Activated CD4-positive, alpha-beta T cell treated with anti-CD3 and anti-CD28 coated beads, Interleukin-10, Interleukin-2, amounts not matched to agents 100 ng/mL and 50 ng/mL, durations not matched to agents 16 hours and 8 hours (primary cell): ENCODE measurements at places on chromosomes 6 and 20.

GRCh38 chr6:90190752-90191395, 105.8 kb downstream of the BACH2 start:
- DNase-seq = peak; percentile 56

- DNase-seq = no peak
These were observed 2.6 kb downstream of the MEP1A start for GRCh38 chr6:46795816-46796215.

GRCh38 chr6:8243475-8243874, 141.1 kb upstream of the EEF1E1 start:
- DNase-seq = no peak

DNA sequence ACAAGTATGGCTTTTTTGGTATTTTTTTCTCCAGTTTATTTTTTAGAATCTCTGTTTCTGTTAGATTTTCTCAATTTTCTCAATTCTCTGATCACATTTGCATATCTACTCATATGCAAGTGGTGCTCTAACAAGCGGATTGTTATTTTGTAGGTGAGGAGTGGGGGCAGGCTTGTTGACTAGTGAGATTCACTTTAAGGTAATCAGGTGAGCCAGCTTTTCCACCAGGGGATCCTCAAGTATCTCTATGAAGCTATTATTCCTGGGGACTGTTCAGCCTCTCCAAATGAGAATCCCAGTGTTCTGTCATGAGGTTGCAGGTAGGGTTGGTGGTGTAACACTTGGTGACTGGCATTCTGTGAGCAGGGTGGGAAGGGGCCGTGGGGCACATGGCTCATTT, 274.3 kb upstream of the FERMT1 start:
- no peak for DNase-seq

GRCh38 chr6:85580118-85580877, 13.4 kb downstream of the SNX14 start:
- DNase-seq = no peak

- peak; percentile 56 for DNase-seq
These were observed 31.4 kb downstream of the LINC00237 start for GRCh38 chr20:21074605-21075336.

DNA sequence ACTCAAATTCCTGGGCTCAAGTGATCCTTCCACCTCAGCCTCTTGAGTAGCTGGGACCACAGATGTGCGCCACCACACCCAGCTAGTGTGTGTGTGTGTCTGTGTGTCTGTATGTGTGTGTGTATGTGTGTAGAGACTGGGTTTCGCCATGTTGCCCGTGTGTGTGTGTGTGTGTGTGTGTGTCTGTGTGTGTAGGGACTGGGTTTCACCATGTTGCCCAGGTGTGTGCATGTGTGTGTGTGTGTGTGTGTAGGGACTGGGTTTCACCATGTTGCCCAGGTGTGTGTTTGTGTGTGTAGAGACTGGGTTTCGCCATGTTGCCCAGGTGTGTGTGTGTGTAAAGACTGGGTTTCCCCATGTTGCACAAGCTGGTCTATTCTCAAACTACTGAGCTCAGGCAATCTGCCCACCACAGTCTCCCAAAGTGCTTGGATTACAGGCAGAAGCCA, 28.3 kb downstream of the CDK5RAP1 start:
- DNase-seq = no peak

DNA sequence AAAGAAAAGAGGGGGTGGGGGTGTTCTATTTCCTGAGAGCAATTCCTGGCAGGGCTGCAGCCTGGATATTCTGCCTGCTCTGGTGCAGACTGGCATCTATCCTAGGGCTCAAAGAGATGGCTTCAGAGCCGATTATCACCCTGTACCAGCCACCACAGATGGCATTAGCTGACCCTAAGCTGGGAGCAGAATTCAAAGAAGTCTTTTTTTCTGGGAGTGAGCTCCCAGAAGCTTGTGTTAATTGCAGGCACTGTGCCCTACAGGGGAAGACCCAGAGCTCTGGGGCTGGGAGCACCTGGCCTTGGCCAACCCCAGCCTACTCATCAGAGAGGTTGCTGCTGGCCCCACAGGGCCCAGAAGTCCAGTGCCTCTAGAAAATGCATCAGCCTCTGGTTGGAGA, 85.9 kb downstream of the PXDC1 start:
- no peak for DNase-seq

DNA sequence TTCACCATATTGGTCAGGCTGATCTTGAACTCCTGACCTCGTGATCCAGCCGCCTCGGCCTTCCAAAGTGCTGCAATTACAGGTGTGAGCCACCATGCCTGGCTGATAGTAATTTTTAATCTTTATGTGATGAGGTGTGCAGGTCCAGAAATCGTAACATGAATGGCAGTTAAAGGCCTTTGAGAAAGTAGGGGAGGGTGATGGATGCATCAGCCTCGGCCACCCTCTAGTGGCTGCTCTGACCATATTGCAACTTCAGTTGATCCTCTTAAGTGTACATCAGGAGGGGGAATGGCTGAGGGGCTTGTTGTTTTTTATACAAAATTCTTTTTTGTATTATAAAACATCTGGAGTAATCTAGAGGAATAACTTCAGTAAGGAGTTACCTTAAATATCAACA, 193.0 kb downstream of the ZFAND3 start:
- peak; percentile 26 for DNase-seq
